Kidney tubule cell (primary cell): ENCODE measurements at places on chromosomes 7 and 10.

GRCh38 chr7:28474640-28475039 lies 62.3 kb downstream of the CREB5 start:
- no peak for DNase-seq

GRCh38 chr10:110209454-110209925 lies 2.1 kb downstream of the MXI1 start:
- peak; percentile 80 for DNase-seq

DNA sequence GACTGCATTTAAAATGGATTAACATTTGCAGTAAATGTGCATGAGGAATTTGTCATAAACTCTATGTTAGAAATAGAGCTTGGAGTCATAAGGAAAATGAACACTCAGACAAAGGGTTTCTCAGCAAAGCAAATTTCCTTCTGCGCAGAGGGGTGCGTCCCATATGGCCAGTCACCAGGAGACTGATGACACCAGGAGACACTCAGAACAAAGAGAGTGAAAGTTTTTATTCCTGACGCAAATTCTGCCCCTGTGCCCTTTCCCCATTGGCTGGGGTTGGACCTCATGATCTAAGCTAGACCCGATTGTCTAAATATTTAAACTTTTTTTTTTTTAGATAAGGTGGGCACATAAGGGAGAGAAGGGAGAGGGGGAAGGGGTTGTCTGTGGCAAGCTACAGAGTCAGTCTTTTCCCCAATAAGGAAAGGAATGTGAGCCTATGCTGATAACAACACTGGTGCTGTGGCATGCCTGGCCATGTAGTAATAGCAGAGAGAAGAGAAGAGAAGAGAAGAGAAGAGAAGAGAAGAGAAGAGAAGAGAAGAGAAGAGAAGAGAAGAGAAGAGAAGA lies 202.0 kb downstream of the POM121L12 start:
- no peak for DNase-seq

DNA sequence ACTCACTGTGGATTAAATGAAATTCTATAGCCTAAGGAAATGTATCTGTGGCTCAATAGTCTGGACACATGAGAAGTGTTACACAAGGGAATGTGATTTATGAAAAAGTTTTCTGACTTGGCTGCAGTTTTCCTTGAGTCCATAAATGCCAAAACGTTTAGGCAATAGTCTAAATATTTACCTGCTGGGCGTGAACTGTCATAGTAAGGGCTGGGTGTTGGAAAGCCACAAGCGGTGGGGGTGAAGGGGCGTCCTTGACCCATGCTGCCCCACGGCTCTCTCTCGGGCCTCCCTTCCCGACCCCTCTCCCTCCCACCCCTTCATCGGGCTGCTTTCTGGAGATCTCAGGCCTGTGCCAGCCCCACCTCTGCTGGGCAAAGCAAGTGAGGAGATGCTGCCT lies 223.7 kb downstream of the BUB3 start:
- DNase-seq: no peak

DNA sequence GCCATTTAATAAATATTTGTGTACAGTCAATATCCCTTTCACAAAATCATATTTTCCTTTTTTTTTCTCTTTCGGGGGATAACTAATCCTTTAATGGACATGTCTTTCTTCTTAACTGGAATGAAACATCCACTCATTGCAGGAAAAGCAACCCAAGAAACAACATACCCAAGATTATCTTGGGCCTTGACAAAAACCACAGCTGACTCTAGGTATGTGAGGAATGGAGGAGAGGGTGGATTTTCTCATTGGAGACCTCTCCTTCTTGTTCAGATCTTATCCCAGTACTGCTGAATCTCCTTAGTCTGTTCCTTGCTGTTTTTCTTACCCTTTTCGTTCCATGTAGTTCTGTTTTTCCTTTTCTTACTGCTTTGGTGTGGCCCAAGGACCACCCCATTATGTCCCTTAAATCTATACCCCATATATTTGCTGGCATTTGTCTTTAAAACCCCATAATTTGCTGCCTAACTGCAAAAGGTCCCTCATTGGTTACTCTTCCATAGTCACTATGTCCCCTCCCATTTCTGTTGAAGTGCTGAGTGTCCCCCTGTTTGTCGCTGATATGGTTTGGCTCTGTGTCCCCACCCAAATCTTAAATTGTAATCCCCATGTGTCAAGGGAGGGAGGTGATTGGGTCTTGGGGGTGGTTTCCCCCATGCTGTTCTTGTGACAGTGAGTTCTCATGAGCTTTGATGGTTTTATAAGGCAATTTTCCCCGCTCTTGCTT lies 6.8 kb upstream of the CDK6 start:
- no peak for DNase-seq

DNA sequence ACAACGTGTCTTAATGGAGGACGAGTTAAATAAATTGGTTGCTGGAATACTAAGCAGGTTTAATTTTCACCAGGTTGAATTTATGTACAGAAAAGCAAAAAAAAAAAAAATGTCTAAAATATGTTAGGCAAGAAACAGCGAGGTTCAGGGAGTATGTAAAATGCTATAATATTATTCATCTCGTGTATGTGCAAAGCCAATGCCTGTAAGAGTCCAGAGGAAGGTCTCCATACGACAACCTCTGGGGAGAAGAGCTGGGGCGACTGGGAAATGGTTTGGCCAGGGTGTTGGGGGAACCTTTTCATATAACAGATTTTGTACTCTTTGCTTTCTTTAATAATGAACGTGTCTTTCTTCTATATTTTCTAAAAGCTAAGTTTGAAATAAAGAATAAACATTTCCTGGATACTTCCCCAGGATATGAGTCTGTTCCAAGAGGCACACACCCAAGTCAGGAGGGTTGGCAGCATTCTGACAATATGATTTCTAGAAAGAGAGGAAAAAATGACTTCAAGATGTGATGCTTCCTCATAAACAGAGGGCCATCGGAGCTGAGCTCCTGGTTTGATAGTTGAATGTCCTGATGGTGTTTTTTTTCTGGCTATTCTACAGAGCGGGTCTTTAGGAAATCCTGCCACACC lies 208.6 kb upstream of the MGMT start:
- DNase-seq: no peak

GRCh38 chr10:132469197-132469884 lies 68.2 kb upstream of the INPP5A start:
- no peak for DNase-seq

DNA sequence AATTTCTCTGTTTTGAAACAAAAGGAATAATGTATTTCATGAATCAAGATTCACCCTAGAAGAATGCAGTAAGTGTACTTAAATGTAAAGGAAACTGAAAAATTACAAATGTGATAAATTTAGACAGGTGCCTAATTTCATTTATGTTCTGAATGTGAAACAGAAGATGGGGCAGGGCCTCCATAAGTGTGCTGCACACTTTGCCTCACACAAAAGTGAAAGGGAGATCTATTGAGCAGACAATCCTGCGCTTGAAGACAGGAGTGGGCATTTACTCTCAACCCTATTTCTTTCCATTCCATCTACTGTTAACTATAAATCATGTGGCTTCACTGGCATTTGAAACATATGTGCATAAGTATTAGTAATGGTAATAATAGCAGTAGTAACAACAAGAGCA lies 36.2 kb downstream of the GNG11 start:
- DNase-seq: no peak

DNA sequence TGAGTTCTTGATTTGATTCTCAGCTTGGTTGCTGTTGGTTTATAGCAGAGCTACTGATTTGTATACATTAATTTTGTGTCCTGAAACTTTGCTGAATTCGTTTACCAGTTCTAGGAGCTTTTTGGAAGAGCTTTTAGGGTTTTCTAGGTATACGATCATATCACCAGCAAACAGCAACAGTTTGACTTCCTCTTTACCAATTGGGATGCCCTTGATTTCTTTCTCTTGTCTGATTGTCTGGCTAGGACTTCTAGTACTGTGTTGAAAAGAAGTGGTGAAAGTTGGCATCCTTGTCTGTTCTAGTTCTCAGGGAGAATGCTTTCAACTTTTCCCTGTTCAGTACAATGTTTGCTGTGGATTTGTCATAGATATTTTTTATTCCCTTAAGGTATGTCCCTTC lies 86.2 kb downstream of the PLXDC2 start:
- DNase-seq: no peak

DNA sequence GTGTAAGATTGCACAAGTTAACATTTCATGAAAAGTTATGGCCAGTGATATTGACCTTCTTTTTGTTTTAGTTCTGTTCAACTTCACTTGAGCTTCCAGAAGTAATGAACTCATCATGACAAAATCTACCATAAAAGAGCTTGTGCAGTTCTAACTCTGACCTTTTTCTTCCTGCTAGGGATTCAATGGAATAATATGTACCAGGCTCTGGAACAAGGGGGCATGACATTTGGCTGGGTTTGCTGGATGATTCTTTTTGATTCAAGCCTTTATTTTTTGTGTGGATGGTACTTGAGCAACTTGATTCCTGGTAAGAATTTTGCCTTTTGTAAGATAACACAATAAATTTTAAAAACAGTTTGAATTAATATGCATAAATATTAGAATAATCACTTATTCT lies 205.0 kb downstream of the ABCA13 start:
- DNase-seq: no peak

GRCh38 chr7:105591522-105591921 lies 10.2 kb upstream of the EFCAB10 start:
- DNase-seq: no peak

- DNase-seq: peak; percentile 36
Measured at GRCh38 chr7:145534301-145534700, 582.3 kb upstream of the CNTNAP2 start.

DNA sequence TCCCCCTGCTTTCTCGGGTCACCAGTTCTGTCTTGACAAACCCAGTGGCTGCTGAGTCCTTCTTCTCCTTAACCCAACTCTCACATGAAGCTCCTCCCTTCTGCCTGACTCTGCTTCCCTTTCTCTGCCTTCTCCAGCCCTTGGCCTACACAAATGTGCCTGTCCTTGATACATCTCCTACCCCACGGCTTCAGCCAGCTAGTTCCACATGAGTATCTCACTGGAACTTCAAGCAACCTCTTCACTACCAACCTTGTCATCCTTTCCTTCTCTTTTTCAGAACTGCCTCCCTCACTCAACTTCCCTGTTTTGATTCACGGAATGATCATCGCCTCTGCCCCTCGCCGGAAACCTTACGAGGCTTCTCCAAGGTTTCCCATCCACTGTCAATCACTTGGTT lies 55.9 kb downstream of the PDIA4 start:
- DNase-seq: no peak

DNA sequence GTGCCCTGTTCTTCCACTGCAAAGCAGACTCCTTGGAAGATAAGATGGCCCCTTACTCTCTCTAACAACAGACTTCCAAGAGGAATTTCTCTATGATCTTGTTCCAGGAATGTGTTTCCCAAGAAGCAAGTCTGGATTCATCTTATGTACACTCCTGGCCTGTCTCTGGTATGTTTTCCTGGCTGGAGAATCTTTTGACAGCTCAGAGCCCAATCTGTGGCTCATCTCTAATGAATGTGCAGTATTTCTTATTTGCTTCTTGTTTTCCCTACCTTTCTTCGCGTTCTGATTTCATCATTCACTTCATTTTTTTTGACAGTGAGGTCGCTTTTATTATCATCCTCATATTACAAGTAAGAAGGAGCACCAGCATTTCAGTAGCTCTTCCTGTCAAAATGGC lies 53.0 kb upstream of the PITRM1 start:
- DNase-seq: peak; percentile 88
